ENCODE measurements at places on chromosomes 6 and 20.

DNA sequence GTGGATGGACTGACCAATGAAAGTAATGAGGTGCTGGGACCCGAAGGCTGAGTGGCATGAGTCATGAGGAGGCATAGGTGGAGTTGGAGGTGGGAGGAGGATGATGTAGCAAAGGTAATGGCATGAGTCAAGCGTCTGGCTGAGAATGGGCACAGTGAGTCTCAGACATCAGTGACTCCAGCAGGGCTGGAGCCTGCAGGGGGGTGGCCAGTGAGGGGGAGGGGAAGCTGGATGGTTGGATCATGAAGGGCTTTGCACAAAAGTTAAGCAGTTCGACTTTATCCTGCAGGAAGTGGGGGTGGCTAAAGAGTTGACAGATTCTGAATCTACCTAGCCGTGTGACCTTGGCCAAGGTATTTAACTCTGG, 99.0 kb upstream of the IYD start:
- no peak overlapping the region for H3K27ac ChIP-seq
- H3K4me3 ChIP-seq, result no peak overlapping the region
- no peaks in the 10 kb centered on the region for H3K36me3 ChIP-seq
- H3K4me1 ChIP-seq, result no peaks in the 10 kb centered on the region

DNA sequence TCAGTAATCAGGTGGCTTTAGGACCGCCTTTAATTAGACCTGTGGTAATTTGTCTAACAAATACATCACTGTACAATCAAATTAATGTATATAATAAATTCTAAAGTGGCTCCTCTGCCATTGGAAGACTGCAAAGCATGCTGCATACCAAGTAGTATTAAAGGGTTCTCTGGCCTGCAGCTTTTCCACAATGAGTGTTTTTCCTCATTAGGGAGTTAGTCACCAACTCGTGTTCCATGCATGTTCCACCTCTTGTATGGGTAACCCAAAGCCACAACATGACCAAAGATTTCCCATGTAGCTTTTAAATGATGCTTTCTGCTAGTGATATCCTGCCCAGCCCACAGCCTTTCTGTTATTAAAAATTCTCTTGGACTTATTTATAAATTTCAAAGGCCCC, 218.7 kb downstream of the FUT9 start:
- H3K4me3 ChIP-seq, result no peak overlapping the region
- no peak for DNase-seq
- H3K27me3 ChIP-seq, result no peaks in the 10 kb centered on the region
- H3K4me1 ChIP-seq, result no peaks in the 10 kb centered on the region
- H3K27ac ChIP-seq, result no peak overlapping the region

DNA sequence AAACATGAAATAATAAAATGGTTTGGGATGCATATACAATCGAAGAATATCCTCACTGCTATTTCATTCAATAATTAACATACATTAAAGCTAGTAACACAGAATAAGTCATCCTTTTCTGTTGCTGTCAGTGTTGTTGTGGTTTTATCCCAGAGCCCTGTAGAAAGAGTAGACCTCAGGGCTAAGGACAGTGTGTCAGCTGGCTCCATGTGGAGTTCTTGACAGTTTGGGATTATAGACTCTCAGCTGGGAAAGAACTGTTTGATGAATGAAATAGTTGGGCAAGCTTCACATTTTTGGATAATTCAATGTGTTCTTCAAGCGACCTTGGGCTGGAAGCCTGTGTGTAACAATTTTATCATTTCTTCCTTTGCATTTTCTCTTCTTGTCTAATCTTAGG, 10.1 kb downstream of the UTRN start:
- H3K4me1 ChIP-seq, result peaks cover 50% of the 10 kb centered on the region
- no peak overlapping the region for H3K4me3 ChIP-seq
- H3K36me3 ChIP-seq, result peaks cover 14% of the 10 kb centered on the region

DNA sequence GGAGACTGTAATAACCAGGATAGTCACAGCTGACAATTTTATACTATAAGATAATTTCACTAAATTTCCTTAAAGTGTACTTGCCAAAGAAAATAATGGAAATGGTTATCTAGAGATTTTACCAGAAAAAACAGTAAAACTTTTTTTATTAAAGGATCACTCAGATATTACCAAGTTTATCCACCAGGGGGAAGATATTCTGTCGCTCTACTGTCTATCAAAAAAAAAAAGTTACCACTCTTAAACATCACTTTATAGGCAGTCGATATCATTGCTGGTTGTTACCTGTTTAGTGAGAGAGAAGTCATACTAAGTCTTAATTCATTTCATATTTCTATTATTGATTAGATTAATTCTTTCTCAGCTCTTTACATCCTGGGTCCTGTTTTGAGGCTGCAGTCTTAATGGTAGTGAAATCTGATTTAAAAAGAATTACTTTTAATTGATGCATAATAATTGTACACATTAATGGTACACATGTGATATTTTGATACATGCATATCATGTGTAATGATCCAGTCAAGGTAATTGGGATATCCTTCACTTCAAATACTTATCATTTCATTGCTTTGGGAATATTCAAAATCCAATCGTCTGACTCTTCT, 18.9 kb downstream of the L3MBTL3 start:
- H3K4me3 ChIP-seq, result no peak overlapping the region
- H3K4me1 ChIP-seq, result no peaks in the 10 kb centered on the region
- H3K36me3 ChIP-seq, result no peaks in the 10 kb centered on the region
- H3K27ac ChIP-seq, result no peak overlapping the region
- DNase-seq, result no peak

GRCh38 chr6:37305841-37306425, 47.9 kb upstream of the RNF8 start:
- H3K27ac ChIP-seq, result no peak overlapping the region
- peaks cover 12% of the 10 kb centered on the region for H3K36me3 ChIP-seq
- DNase-seq, result no peak
- H3K27me3 ChIP-seq, result no peaks in the 10 kb centered on the region
- H3K4me1 ChIP-seq, result peaks cover 2% of the 10 kb centered on the region

DNA sequence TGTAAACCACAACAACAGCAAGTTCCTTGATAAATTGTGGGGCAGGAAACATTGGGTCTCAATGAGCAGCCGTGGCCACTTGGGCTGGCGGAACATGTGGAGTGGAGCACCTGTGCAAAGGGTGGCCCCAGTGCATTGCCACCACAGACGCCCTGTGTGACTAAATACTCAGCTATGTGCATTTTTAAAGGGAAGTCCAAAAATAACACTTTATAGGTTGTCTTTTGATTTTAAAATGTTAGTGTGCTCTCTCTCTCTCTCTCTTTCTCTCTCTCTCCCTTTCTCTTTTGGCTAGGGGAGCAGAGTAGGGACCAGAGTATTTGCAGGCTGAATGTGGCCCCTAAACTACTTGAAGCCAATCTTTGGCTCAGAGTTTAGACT, 236.3 kb downstream of the BCAS1 start:
- peaks cover 12% of the 10 kb centered on the region for H3K4me1 ChIP-seq
- no peak for DNase-seq
- no peak overlapping the region for H3K4me3 ChIP-seq
- no peaks in the 10 kb centered on the region for H3K36me3 ChIP-seq
- no peaks in the 10 kb centered on the region for H3K27me3 ChIP-seq
- H3K27ac ChIP-seq, result no peak overlapping the region

DNA sequence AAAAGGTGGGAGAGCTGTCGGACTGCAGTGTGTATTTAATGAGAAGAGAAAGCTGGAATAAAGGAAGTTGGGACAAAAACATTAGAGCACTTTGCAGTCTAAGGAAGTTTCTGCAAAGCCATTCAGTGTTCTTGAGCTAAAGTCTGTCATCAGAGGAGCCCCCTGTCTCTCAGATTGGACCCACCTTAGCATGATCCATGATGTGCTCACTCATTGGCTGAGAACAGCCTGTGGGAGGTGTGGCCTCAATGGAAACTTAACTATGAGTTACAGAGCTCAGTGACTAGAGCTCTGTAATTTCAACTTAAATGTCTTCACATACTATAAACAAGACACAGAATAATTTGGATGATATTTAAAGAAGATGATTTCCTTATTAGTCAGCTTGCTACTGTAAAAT, 437.0 kb downstream of the BTBD3 start:
- DNase-seq, result no peak
- no peak overlapping the region for H3K4me3 ChIP-seq
- H3K36me3 ChIP-seq, result no peaks in the 10 kb centered on the region
- H3K27ac ChIP-seq, result no peak overlapping the region
- no peaks in the 10 kb centered on the region for H3K27me3 ChIP-seq

- H3K36me3 ChIP-seq, result no peaks in the 10 kb centered on the region
- no peaks in the 10 kb centered on the region for H3K4me1 ChIP-seq
- no peak for DNase-seq
- H3K27me3 ChIP-seq, result no peaks in the 10 kb centered on the region
Measured at GRCh38 chr6:21586740-21587178, 6.8 kb upstream of the SOX4 start.

GRCh38 chr6:157181649-157182048, 141.7 kb downstream of the TMEM242 start:
- H3K27me3 ChIP-seq, result no peaks in the 10 kb centered on the region
- H3K27ac ChIP-seq, result no peak overlapping the region
- no peak overlapping the region for H3K4me3 ChIP-seq

GRCh38 chr20:6680854-6681253, 86.6 kb upstream of the BMP2 start:
- no peaks in the 10 kb centered on the region for H3K36me3 ChIP-seq
- no peaks in the 10 kb centered on the region for H3K4me1 ChIP-seq
- H3K27ac ChIP-seq, result no peak overlapping the region

DNA sequence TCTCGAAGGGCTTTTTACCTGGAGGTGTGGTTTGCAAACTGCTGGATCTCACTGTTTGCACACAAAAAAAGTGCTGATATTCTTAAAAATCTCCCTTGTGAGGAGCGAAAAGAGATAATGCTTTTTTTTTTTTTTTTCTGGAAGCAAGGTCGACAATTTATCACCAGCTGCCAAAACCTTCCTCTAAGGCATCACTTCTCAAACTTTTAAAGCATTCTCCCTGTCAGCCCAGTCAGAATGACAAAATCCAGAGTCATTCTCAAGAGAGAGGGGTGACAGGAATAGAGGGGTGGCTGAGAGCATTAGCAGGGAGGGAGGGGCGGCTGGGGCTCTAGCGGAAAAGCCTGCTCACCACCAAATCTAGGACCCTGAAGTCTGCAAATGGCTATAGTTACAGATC, 137.2 kb upstream of the ARMC2 start:
- peaks cover 33% of the 10 kb centered on the region for H3K4me1 ChIP-seq
- H3K27ac ChIP-seq, result no peak overlapping the region
- H3K4me3 ChIP-seq, result no peak overlapping the region
- DNase-seq, result peak; percentile 4

- H3K27me3 ChIP-seq, result no peaks in the 10 kb centered on the region
- H3K36me3 ChIP-seq, result no peaks in the 10 kb centered on the region
- no peak overlapping the region for H3K4me3 ChIP-seq
- no peak for DNase-seq
- H3K4me1 ChIP-seq, result no peaks in the 10 kb centered on the region
- H3K27ac ChIP-seq, result no peak overlapping the region
Measured at GRCh38 chr6:583635-584034, 73.3 kb downstream of the HUS1B start.

DNA sequence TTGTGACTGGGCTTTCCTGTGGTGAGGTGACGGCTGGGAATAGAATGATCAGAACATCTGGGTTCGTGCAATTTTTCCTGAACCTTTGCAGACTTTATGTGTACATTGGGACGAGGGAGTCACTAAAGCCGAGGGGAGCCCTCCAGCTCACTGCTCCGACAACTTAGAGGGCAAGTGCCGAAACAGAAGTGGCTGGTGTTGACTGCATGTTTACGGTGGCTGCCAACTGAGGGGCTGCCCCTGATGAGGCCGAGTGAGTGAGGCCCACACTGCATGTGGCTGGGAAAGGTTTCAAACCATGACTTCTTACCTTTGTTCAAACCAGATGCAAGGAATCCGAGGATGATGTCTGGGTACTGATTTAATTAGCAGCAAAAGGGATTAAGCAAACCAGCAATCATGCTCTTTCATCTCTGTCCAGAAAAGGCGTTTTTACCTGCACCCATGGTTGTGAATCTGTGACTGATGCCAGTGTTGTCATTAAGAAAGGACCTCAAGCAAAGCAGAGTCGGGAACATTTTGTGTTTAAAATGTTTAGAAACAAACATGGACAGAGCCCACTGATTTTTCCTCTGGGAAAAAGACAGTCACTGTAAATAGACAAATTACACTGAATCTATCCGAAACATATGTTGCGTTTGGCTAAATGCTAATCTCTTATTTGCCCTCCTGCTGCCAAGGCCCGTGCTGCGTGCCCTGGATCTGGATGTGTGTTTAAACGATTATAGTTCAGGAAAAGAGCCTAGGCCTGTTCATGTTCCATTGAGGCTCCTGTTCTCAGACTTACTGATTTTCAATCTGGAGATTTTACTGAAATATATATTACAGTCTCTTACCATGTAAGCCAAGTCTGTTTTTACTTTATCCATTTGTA, 105.1 kb downstream of the UST start:
- H3K36me3 ChIP-seq, result no peaks in the 10 kb centered on the region
- H3K4me1 ChIP-seq, result peaks cover 8% of the 10 kb centered on the region
- H3K4me3 ChIP-seq, result no peak overlapping the region
- no peak for DNase-seq
- H3K27me3 ChIP-seq, result no peaks in the 10 kb centered on the region

DNA sequence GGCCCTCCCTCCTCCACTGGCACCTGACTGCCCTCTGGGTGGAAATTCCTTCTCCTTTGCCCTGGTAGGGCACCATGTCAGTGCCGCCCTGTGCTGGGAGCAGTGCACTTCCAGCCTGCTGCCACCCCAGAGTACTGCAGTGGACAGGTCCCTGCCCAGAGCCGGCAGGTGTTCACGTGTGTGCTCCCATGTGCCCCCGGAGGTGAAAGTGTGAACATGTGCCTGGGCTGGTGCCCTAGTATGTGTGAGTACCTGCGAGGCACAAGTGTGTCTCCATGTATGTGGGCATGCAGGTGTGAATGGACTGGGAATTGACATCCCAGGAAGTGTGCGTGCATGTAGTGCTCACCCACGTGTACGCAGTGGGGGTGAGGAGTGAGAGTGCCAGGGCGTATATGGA, 29.4 kb downstream of the SDCBP2 start:
- no peak for DNase-seq
- no peaks in the 10 kb centered on the region for H3K4me1 ChIP-seq
- no peak overlapping the region for H3K27ac ChIP-seq

DNA sequence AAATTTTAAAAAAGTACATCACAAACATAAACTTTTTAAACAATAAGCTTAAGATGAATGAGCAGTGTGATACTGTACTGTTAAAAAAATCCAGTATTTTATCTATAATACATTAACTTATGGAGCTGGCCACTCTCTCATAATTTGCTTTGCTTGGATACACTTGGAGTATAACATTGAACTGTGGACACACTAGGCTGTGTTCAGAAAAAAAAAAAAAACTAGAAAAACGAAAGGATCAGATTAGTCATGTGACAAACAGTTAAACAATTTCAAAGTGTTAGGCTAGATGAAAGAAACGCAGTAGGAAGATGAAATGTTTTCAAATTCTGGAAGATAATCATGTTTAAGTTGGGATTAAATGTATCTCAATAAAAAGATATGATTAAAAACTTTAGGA, 220.0 kb downstream of the GRIK2 start:
- no peaks in the 10 kb centered on the region for H3K4me1 ChIP-seq
- no peaks in the 10 kb centered on the region for H3K27me3 ChIP-seq
- no peak for DNase-seq
- H3K36me3 ChIP-seq, result no peaks in the 10 kb centered on the region
- H3K27ac ChIP-seq, result no peak overlapping the region
